ENCODE measurements at places on chromosomes 7 and 10.

GRCh38 chr10:82625512-82626189, 750.7 kb downstream of the NRG3 start:
- no peak for DNase-seq

GRCh38 chr10:44927352-44927751, 16.2 kb downstream of the TMEM72 start:
- DNase-seq: no peak

DNA sequence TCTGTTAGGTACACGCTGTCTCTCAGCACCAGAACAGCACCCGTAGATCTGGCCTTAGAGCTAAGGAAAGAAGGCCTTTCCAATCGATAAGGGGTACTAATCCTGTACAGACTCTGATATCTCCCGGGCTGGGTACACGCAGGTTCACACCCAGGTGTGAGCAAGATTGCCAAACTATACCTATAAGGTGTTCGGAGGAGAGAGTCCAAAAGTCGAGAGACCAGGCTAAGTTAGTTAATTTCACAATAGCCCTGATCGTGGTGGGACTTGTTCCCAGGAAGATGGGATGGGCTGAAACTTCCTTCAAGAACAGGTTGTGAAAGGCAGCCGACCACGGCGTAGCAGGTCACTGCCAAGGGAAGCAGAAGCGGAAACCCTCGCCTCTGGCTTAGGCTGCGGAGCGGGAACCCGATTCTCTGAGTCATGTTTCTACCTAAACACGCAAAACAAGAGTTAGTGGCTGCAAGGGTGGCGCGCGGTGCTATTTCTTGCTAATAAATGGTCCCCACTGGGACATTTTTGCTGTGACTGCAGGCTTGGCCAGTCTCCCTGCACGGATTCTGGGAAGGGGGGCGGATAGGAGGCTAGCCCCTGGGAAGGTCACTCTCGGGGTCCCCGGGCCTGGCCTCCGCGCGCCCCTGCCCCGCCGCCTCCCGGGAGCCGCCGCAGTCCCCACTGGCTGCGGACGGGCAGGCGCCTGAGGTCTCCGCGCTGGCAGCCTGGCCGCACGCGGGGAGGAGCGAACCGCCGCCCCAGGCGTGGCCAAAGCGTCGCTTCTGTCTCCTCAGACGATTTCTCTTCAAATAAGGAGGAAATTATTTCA, 75.4 kb upstream of the PDSS1 start:
- no peak for DNase-seq

- DNase-seq: no peak
Observed at GRCh38 chr7:51027935-51028830, 245.5 kb upstream of the GRB10 start.

- DNase-seq: no peak
Observed at GRCh38 chr10:51063659-51064535, 10.4 kb upstream of the PRKG1 start.

- no peak for DNase-seq
Observed at GRCh38 chr10:123567984-123568739, 98.0 kb upstream of the GPR26 start.

DNA sequence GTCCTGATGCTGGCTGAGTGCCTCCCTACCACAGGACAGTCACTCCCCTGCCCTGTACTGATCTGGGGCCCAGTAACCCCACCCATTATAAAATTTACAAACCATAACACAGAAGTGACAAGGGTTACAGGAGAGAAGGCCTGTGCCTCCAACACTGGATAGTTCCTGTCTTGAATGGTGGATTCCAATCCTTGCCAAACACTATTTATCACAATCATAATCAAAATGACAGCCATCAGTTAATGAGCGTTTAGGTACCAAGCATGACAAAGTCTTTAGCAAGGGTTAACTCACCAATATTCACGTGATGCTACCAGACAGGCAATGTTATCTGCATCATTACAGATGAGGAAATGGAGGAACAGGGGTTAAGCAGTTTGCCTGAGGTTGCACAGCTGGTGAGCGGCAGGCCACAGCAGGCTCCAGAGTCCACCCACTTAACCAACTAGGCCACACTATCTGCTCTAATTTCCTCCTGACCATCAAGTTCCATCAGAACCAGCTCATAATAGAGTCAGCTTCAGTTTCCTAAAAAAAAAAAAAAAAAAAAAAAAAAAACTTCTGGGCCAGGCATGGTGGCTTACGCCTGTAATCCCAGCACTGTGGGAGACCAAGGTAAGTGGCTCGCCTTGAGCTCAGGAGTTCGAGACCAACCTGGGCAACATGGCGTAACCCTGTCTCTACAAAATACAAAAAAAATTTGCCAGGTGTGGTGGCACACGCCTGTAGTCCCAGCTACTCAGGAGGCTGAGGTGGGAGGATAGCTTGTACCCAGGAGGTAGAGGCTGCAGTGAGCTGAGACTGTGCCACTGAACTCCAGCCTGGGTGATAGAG, 14.2 kb downstream of the PDLIM1 start:
- peak; percentile 79 for DNase-seq

DNA sequence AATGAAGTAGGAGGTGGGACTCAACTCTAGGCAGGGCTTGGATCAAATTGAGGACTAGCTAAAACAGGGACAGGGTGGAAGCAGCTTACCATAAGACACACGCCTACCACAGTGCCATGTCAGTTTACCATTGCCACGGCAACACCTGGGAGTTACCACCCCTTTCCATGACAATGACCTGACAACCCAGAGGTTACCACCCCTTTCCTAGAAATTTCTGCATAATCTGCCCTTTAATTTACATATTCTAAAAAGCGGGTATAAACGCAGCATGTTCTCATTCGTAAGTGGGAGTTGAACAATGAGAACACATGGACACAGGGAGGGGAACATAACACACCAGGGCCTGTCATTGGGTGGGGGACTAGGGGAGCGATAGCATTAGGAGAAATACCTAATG, 72.7 kb downstream of the GCC1 start:
- no peak for DNase-seq

GRCh38 chr10:20990604-20991003, 93.5 kb upstream of the NEBL start:
- DNase-seq: no peak

DNA sequence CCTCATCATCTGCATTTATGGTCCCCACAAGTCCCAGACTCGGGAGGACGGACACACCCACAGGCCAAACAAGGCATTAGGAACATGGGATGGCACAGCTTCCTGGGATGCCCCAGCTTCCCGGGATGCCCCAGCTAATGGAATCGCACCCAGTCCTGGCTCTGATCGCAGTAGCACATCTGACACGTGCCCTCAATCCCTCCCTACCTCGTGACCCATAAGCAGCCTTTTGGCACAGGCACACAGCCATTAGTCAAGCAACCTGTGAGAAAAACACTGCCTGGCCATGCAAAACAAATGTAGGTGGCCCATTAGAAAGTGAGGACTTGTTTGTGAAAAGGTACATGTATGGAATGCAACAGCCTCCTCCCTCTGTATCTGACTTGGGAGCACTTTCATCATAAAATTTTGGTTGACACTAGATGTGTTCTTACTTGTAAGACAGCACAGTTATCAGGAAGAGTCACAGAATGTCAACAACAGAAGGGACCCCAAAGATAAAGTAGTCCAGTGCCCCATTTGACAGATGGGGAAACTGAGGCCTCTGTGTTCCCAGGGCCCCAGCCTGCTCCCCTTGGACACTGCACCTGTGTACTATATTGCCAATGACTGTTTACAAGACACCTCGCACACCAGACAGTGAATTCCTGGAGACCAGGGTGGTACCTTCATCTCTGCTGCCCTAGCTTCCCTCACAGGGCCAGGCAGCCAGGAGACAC, 34.4 kb downstream of the DLG5 start:
- no peak for DNase-seq

- no peak for DNase-seq
Observed at GRCh38 chr7:1689311-1689710, 19.2 kb downstream of the ELFN1 start.

DNA sequence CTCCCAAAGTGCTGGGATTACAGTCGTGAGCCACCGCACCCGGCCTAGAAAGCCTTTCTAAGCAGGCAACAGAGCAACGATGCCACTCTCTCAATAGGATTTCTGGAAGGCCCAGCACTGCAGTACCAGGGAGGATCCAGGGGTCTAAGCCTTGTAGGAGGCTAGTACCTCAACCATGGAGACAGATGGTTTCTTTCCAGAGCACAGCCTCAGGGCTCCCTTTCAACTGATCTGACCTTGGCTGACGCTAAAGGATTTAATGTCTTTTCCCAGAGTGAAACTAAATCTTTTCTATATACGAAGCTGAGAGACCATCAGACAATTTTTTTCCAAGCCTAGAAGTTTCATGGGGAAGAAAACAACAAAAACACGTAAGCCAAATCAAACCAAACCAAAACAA, 78.0 kb downstream of the WDR11 start:
- DNase-seq: no peak

DNA sequence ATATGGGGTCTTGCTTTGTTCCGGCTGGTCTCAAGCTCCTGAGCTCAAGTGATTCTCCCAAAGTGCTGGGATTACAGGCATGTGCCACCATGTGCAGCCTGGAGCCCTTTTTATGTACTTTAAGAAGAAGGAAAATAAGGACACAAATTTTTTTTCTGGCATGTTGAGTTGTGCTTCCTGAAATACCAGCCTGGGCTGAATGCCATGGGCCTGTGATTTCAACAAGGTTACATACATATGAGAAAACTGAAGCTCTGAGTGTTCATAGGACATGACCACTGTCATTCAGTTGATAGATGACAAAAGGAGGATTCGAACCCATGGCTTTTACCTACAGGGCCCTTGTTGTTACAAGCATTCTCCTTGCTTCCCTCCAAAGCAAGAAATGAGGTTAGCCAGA, 36.1 kb downstream of the ST8SIA6 start:
- DNase-seq: no peak

- DNase-seq: no peak
Observed at GRCh38 chr7:9718071-9718661, 1255.5 kb upstream of the PHF14 start.

- DNase-seq: no peak
Observed at GRCh38 chr7:84219310-84219709, 24.7 kb upstream of the SEMA3A start.

Data from Jurkat, Clone E6-1 (cell line).